ENCODE measurements at places on chromosomes 3 and 15.

- DNase-seq: no peak
Observed at GRCh38 chr3:76954412-76954811, 85.5 kb upstream of the ROBO2 start.

DNA sequence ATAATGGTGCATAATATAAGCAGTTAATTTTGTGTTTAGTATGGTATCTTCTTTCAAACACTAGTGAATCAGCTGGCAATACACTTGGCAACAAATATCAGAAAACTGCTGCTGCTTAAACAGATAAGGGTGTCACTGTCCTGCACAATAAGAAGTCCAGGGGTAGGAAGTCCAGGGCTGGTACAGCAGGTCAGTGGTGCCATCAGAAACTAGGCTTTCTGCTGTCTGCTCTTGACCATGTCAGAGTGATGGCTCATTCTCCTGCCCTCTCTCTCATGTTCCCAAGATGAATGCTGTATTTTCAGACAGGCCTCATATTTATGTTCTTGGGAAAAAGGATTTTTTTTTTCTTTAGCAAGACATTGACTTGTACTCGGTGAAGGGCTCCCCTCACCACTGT, 9.2 kb upstream of the GRK7 start:
- DNase-seq: no peak

GRCh38 chr3:23455084-23455483, 252.0 kb downstream of the UBE2E2 start:
- no peak for DNase-seq

DNA sequence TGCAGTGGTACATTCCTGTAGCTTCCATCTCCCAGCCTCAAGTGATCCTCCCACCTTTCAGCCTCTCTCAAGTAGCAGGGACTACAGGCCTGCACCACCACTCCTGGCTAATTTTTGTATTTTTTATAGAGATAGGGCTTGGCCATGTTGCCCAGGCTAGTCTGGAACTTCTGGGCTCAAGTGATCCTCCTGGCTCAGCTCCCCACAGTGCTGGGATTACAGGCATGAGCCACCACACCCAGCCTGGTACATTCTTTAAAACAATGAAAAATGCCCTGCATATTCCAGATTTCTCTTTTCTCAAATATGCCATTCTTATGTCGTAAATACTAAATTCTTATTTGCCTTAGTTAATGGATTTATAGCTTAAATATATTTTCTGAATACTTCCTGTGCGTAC, 581.4 kb downstream of the MECOM start:
- no peak for DNase-seq

GRCh38 chr3:81735334-81735733, 26.1 kb downstream of the GBE1 start:
- DNase-seq: no peak

GRCh38 chr15:77709135-77709886, 76.6 kb upstream of the LINGO1 start:
- no peak for DNase-seq

GRCh38 chr3:101039285-101039684, 46.1 kb upstream of the ABI3BP start:
- no peak for DNase-seq

DNA sequence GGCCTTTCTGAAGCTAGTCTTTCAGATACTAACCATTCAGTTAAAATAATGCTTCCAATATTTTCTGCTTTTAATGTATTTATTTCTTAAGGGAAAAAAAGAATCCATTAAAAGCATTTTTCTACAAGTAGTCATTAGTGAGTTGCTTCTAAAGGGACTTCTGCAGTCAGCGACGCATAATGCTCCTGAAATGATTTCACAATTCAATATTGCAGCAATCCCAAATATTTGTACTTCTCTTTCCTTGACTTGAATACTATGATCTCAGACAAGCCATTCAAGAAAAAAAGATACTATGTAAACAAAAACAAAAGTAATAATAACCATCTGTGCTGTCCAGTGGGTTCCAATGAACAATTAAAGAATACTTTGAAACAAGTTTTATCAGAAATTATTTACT, 681.0 kb downstream of the DIPK2A start:
- DNase-seq: no peak

DNA sequence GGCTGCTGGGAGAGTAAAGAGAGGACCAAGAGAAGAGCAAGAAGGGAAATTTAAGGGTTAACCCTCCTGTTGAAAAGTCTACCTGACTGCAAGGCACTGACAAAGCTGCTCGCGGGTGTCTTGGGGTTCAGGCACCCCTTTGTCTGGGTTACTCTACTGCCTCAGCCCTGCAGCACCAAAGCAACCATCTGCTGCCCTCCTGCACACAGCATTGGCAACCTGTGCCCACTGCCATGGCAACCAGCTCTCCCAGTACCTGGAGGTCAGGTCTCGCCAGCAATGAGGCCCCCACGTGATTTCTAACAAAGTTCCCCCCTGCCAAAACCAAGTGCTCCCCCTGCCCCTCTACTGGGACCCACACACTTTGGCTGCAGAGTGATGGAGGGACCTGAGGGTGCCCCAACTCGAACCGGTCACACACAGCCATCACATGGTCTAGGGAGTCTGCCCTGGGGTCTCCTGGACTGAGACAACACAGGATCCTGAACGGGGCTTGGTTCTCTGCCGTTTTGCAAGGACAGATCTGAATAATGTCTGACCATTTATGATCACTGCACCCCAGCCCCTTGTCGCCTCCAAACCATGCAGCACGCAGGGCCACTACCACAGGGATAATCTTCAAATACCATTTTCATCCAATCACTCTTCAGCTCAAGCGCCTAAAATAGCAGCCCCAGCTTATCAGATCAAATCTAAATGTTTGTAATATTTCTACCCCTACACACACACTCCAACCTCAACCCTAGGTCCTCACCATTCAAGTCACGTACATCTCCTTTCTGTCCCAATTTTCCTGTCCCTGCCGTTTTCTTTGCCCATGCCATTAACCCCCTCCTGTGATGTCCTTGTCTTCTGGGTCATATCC, 50.7 kb downstream of the ADCY5 start:
- DNase-seq: no peak

DNA sequence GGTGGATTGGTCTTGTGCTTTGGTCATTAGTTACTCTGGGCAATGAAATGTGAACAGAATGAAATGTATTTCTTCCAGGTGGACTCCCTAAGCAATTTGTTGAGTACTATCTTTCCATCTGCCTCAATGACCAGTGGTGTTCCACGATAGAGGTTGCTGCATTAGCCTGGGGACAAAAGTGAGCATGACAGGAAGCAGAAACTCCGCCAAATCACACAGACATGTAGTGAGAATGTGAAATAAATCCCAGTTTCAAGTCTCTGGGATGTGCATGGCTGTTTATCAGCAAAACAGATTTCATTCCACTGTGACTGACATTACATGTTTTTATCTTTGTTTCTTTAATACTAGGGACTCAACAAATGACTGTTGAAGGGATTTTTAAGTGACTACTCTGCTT, 63.3 kb upstream of the DCBLD2 start:
- no peak for DNase-seq

GRCh38 chr3:46670000-46670890, 23.2 kb downstream of the ALS2CL start:
- DNase-seq: no peak

DNA sequence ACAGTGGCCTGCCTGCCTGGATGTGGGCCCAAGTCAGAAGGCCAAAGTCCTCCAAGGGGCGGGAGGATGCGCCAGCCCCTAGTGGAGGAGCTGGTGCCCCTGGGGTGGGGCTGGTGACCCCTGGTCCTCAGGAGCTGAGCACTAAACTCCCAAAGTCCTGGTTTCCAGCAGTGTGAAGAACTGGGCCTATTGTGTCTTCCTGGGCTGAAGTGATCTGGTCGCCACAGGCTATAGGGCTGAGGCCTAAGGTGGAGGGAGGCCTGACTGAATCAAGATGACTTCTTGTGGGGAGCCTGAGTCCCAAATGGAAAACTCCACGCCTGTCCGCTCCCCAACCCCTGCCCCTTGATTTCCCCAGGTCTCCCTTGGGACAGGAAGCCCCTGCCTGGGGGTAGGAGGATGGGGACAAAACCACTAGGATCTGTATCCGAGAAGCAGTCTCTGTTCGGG, 753 bp upstream of the FES start:
- no peak for DNase-seq

Measured in GM18507 (cell line).